Spinal cord (tissue), 10 donors: ENCODE measurements at places on chromosomes 16 and 17.

GRCh38 chr16:2761472-2761871 lies 9.0 kb downstream of the SRRM2 start:
- no peaks in the 10 kb centered on the region for H3K27me3 ChIP-seq
- no peak for DNase-seq
- H3K27ac ChIP-seq: no peak overlapping the region
- H3K36me3 ChIP-seq: peaks cover 93% of the 10 kb centered on the region

- no peak overlapping the region for H3K27ac ChIP-seq
- no peak overlapping the region for H3K4me3 ChIP-seq
- H3K27me3 ChIP-seq: no peaks in the 10 kb centered on the region
- peaks cover 57% of the 10 kb centered on the region for H3K36me3 ChIP-seq
These were observed 20.6 kb upstream of the SNTB2 start for GRCh38 chr16:69166221-69166833.

GRCh38 chr17:32634167-32634566 lies 147.4 kb downstream of the CDK5R1 start:
- no peak overlapping the region for H3K4me3 ChIP-seq
- H3K4me1 ChIP-seq: no peaks in the 10 kb centered on the region
- H3K27me3 ChIP-seq: no peaks in the 10 kb centered on the region
- H3K27ac ChIP-seq: no peak overlapping the region
- no peak for DNase-seq

DNA sequence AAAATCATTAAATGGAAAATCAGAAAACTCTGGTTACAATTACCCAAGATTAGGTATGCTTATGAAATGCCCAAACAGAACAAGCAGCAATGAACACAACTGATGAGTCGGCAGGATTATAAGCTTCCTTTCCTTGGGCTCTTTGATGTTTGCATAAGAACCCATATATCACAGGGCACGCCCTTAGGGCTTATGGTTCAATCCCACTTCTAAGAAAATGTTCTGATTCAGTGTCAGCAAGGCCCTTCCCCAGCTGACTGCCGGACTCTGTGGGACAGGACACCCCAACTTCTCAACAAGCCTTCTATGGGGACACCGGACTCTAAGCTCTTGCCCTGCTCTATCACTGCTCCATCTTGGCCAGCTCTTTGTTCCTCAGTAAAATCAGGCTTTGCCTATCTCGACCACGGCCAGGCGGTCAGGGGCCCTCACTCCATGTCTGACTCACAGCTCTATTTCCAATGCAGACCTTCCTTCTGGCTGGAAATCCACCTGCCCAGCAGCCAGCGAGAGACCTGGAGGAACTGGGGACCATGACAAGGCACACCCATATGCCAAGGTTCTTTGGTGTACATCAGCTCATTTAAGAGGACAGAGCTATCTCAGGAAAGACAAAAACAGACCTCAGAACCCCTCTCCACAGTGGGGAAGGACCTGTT lies 26.8 kb downstream of the LITAFD start:
- H3K36me3 ChIP-seq: peaks cover 62% of the 10 kb centered on the region
- no peak overlapping the region for H3K27ac ChIP-seq
- no peaks in the 10 kb centered on the region for H3K4me1 ChIP-seq
- no peaks in the 10 kb centered on the region for H3K27me3 ChIP-seq

DNA sequence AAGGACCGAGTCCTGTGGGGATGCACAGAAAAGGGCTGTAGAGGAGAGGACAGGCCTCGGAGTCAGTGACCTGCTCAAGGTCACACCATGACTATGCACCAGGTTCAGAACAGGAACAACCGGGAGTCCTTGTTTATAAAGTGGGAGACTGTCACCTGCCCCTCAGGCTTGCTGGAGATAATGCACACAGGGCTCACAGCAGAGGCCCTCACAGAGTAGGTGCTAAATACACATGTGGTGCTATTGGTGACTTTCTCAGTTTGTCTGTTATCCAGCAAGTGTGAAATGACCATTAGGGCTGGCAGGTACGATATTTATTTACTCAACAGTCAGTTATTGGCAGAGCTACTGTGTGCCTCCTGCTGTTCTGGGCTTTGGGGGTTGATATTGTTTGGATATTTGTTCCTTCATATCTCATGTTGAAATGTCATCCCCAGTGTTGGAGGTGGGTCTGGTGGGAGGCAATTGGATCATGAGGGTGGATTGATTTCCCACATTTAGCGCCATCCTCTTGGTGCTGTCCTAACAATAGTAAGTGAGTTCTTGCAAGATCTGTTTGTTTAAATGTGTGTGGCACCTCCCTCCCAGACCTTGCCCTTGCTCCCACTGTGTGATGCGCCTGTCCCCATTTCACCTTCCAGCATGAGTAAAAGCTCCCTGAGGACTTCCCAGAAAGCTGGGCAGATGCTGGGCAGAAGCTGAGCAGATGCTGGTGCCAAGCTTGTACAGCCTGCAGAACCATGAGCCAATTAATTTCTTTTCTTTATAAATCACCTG lies 162.1 kb upstream of the MPHOSPH6 start:
- no peak overlapping the region for H3K27ac ChIP-seq
- H3K36me3 ChIP-seq: no peaks in the 10 kb centered on the region
- peaks cover 4% of the 10 kb centered on the region for H3K4me1 ChIP-seq
- no peak overlapping the region for H3K4me3 ChIP-seq
- H3K27me3 ChIP-seq: no peaks in the 10 kb centered on the region
- no peak for DNase-seq

DNA sequence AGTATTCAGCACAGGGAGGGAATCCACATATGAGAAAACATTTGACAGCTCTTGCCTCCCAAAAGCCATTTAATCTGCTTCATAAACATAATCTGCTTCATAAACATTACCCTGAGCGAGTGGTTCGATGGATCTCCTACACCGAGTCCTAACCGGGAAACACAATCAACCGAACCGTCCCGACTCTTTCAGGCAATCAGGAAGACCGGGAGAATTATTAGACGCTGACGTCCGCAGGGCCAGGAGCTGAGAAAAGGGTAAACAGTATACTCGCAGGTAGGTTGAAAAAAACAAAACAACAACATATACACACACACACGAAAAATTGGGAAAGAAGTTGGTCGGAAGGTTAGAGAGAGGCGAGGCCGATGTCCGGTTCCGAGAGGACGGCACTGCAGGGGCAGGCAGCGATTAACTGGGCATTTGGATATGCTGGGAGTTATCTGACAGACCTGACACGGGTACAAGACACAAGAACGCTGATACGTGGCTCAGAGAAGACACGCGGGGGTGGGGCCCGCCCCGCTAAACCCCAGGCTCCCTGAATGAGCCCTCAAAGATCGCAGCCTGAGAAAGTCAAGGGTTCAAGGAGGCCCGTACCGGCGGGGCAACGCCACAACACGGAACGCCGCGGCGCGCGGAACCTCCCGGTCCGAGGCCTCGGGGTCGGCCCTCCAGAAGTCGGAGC lies 585 bp downstream of the AP1G1 start:
- H3K4me1 ChIP-seq: peaks cover 6% of the 10 kb centered on the region
- H3K4me3 ChIP-seq: peak overlapping the region; percentile 99
- DNase-seq: no peak
- peak overlapping the region; percentile 98 for H3K27ac ChIP-seq
- H3K36me3 ChIP-seq: peaks cover 19% of the 10 kb centered on the region

DNA sequence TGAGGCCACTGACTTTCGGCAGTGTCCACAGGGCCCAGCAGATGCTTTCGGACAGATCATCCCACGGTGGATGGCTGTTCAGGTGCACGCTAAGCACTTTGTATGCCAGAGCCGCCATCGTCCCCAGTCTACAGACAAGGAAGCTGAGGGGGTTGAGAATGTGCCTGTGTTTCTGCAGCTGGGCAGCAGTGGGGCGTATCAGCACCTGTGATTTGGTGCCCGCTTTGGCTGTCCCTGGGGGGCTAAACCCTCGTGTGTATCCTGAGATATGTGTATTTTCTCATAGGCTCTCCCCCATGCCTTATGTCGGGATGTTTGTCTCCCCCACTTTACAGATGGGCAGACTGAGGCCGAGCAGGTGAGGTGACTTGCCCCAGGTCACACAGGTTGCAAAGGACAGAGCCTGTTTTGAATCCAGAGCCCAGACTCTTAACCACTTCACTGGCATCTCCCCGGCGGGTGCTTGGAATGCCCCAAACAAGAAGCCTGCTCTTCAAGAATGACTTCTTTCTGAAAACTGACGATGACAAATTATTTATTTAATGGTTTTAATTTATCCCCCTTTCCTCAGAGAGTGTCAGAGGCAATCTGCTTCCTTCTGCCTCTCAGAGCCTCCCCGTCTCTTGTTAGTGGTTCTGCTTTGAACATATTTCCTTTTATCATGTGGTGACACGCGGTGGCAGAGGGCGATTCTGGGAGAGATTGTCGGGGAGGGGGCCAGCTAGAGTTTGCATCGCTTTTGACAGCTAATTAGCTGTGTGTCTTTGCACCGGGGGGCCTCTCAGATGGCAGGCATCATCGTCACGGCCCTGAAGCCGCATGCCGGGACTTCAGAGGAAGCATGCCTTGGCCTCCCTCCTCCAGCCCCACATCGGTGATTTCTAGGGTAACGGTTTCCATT lies 149.6 kb upstream of the CIBAR2 start:
- H3K4me3 ChIP-seq: no peak overlapping the region
- no peak for DNase-seq
- H3K36me3 ChIP-seq: peaks cover 3% of the 10 kb centered on the region
- H3K27ac ChIP-seq: no peak overlapping the region
- peaks cover 47% of the 10 kb centered on the region for H3K4me1 ChIP-seq

- no peaks in the 10 kb centered on the region for H3K27me3 ChIP-seq
- peaks cover 11% of the 10 kb centered on the region for H3K4me1 ChIP-seq
- DNase-seq: no peak
- no peaks in the 10 kb centered on the region for H3K36me3 ChIP-seq
- H3K4me3 ChIP-seq: no peak overlapping the region
These were observed 26.6 kb upstream of the SKAP1 start for GRCh38 chr17:48456589-48456988.

DNA sequence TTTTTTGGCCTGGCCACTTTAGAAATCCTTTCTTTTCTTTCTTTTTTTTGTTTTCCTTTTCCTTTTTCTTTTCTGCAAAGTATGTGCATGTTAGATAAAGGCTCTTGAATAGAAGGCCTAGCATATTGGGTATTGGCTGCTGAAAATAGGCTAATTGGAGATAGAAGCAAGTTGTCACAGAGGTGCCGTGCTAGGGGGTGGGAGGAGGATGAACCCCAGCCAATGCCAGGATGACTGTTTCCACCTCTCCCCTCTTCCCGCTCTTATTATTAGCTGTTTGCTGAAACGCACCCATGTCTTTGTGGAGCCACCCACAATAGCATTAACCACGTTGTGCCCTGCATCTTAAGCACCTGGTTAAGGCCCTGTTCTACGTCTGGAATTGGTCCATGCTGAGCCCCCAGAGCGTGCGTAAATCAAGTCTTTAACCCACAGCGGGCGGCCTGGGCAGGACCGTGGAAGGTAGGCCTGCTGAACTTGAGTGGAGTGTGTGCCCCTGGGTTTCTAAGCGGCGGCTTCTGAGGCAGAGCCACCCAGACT lies 123.6 kb downstream of the MSI2 start:
- no peaks in the 10 kb centered on the region for H3K27me3 ChIP-seq
- peaks cover 2% of the 10 kb centered on the region for H3K36me3 ChIP-seq
- DNase-seq: peak; percentile 57

DNA sequence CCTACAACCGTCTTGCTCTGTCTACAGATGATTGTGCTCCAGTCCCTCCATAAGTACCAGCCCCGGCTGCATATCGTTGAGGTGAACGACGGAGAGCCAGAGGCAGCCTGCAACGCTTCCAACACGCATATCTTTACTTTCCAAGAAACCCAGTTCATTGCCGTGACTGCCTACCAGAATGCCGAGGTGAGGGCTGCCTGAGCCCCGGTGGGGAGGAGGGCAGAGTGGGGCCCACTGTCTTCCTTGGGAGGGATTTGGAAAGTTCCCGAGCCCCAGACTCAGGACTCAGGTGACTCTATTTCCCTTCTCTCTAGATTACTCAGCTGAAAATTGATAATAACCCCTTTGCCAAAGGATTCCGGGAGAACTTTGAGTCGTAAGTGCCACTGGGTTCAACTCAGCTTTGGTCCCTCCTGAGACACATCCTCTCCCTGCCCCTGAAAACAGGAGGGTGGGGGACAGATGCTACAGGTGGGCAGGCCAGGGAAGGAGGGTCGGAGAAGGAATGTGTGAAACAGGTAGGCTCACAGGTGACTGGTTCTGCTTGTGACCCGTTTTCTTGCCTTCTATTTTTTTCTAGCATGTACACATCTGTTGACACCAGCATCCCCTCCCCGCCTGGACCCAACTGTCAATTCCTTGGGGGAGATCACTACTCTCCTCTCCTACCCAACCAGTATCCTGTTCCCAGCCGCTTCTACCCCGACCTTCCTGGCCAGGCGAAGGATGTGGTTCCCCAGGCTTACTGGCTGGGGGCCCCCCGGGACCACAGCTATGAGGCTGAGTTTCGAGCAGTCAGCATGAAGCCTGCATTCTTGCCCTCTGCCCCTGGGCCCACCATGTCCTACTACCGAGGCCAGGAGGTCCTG lies 11.4 kb downstream of the TBX21 start:
- peaks cover 17% of the 10 kb centered on the region for H3K27me3 ChIP-seq
- no peak overlapping the region for H3K27ac ChIP-seq
- H3K36me3 ChIP-seq: no peaks in the 10 kb centered on the region
- H3K4me3 ChIP-seq: no peak overlapping the region
- no peak for DNase-seq
- peaks cover 6% of the 10 kb centered on the region for H3K4me1 ChIP-seq

DNA sequence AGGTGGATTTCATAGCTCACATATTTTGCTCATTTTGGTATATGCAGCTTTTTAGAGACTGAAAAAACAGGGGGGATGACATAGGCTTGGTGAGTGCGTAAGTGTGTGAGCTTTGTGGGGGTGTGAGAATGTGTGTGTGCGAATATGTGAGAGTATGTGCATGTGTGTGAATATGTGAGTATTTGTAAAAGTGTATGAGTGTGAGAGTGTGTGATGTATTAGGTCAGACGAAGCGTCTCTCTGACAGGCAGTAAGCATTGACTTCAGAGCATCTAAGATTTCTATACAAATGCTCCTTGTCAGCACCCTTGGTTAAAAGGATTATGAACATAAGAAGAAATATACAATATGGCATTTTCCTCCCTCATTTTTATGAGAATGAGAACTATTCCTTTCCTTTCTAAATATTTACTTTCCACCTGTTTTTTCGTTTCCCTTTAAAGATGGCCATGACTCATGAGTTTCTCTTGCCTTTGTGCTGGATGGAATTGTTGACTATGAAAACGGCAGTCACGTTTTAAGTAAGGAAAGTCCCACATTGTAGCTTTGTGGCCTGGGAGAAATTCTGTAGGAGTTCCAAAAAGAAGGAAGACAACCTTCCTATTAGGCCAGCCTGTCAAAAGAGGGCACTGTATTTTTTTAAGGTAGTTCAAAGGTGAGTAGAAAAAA lies 276.4 kb downstream of the FOXL1 start:
- H3K4me3 ChIP-seq: no peak overlapping the region
- H3K27me3 ChIP-seq: no peaks in the 10 kb centered on the region
- peaks cover 3% of the 10 kb centered on the region for H3K4me1 ChIP-seq
- peak overlapping the region; percentile 65 for H3K27ac ChIP-seq

- no peaks in the 10 kb centered on the region for H3K27me3 ChIP-seq
- H3K4me1 ChIP-seq: peaks cover 29% of the 10 kb centered on the region
- no peak overlapping the region for H3K27ac ChIP-seq
- H3K36me3 ChIP-seq: peaks cover 58% of the 10 kb centered on the region
These were observed 2.3 kb downstream of the RPUSD1 start for GRCh38 chr16:785563-786535.

GRCh38 chr16:53960954-53961616 lies 257.1 kb downstream of the FTO start:
- H3K36me3 ChIP-seq: no peaks in the 10 kb centered on the region
- H3K27me3 ChIP-seq: no peaks in the 10 kb centered on the region
- H3K4me1 ChIP-seq: peaks cover 7% of the 10 kb centered on the region
- H3K27ac ChIP-seq: no peak overlapping the region
- no peak overlapping the region for H3K4me3 ChIP-seq
